MCF 10A (cell line): ENCODE measurements at places on chromosomes 7 and 10. TPM values are rescaled to one million over a fixed set of nuclear protein-coding genes. Genes with fewer than 3 reads are reported as not detected.

CUBN gene
- 1.2 and 1.3 TPM in 2 replicates for total RNA-seq

GPC2 gene
- total RNA-seq: 0.65 and 1.0 TPM in 2 replicates

CALCR gene
- not detected in 2 replicates for total RNA-seq

SDK1 gene
- total RNA-seq: 1.5 and 3.3 TPM in 2 replicates

DNA sequence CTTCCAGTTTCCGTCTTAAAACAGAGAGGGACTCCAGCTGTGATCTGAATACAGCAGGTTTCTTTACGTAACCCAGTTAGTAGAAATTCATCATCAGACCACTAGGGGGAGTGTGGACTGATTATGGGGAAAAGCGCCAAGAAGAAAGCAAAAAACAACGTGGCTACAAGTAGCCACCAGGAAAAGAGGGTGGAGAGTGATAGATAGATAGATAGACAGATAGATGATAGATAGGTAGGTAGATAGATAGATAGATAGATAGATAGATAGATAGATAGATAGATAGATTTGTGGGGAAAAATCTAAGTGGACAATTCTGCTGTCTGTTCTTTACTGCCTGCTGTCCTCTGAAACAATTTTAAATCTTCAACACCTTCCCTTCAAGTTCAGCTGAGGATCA lies 12.7 kb upstream of the AKR1B10 start:
- DNase-seq: peak; percentile 87

DNA sequence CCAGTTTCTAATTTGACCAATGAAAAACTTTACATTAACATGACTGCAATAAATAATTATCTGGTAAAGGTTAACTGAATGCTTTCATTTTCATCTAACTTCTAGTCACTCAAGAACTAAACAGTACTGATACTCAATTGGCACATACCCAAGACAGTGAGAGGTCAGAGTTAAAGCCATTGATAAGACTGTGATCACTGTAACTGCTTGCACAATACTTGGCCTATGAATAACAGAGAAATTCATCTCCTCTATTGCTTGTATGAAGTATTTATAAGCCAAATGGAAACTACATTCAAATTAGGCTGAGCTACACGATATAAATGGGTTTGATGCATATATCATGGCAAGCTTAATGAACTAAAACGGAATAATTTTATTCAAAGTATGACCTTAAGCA lies 43.0 kb downstream of the HERC4 start:
- DNase-seq: no peak

DNA sequence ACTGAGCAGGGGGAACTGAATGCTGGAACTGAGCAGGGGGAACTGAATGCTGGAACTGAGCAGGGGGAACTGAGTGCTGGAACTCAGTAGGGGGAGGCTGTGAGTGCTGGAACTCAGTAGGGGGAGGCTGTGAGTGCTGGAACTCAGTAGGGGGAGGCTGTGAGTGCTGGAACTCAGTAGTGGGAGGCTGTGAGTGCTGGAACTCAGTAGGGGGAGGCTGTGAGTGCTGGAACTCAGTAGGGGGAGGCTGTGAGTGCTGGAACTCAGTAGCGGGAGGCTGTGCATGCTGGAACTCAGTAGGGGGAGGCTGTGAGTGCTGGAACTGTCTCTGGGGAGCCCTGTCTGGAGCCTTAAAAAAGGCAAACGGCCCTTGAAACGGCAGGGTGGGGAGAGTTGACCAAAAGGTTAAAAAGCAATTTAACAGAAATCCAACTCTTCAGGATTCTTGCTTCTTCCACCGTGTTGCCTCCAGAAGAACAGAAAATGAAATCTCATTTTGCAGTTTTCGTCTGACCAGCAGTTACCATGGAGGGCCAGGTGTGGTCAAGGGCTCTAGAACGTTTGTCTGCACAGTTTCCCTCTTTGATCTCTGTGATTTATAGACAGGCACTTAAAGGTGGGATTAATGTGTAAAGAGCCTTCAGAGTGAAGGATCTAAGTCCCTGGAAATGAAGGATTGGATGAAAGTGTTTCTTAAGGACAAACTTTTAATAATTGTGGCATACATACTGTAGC lies 19.1 kb downstream of the DOCK1 start:
- DNase-seq: no peak

- no peak for DNase-seq
These were observed 1.1 kb downstream of the TMEM196 start for GRCh38 chr7:19772306-19772705.

DNA sequence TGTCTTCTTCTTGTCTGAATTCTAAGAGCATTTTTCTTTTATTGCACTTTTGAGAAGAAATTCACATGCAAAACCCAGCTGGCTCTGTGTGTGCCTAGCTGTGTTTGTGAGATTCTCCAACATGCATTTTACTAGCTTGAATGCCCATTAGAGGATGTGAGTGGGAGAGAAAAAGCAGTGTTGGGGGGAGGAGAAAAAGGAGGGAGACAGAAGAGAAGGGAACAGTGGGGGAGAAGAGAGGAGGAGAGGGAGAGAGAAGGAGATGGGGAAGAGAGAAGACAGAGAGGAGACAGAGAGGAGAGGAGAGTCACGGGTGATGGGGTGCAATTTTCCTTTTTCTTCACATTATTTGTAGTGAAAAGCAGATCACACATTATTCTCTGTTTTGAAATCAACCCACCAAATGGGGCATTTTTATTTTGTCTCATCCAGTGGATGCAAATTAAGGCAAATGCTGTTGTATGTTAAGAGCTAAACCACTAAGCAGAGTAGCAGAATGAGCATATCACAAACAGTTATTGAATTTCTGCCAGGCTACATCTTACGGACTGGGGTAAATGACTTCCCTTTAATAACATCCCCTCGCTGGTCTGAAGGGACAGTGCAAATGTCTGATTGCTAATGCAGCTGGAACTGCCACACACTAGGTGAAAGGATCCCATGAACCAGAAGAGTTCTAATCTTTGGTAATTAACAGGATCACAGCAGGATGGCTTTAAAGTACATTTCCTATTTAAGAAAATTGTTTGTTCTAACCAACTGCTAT lies 849 bp downstream of the LRRN3 start:
- no peak for DNase-seq

- DNase-seq: peak; percentile 92
These were observed 3.1 kb downstream of the ADIRF start for GRCh38 chr10:86971232-86971991.

DNA sequence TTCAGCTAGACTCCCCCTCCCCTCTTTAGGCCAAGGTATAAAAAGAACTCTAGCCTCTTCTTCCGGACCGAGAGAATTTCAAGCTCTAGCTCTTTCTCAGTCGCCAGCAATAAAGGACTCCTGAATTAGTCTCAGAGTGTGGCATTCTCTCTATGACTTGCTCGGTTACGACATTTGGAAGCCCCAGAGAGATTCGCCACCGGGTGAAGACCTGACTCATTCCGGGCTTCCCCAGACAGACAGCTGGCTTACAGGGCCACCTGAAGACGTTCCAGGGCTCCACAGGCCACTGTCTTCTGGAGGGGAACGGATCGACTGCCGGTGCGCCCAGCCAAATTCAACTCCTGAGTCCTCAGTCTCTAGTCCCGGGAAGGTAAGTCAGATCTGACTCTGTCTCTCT lies at the start of gene AKR1B15:
TSS of gene AKR1B15 (plus strand) at position 234 of the 400 bp plus-strand sequence. CDS start 15,510 bp downstream, outside the sequence.
- peak; percentile 86 for DNase-seq

- DNase-seq: no peak
These were observed 23.7 kb downstream of the BTBD16 start for GRCh38 chr10:122294511-122295450.

DNA sequence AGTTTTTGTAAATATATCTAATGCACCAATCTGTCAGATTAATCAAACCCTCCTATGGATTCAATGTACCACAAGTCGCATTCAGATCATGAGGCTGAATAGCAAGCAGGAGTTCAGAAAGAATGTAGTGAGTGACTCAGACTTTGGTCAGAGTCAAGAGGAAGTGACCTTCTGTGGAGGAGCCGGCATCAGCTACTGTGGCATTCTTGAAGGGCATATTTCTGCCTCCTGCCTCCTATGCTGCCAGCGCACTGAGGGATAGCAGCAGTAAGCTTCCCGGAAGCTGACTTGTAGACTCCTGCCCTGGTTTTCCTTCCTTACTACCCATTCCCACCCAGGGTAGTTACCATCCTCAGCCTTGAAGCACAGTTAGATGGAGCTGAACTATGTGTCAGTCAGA lies 867.5 kb downstream of the NRG3 start:
- DNase-seq: peak; percentile 69

DNA sequence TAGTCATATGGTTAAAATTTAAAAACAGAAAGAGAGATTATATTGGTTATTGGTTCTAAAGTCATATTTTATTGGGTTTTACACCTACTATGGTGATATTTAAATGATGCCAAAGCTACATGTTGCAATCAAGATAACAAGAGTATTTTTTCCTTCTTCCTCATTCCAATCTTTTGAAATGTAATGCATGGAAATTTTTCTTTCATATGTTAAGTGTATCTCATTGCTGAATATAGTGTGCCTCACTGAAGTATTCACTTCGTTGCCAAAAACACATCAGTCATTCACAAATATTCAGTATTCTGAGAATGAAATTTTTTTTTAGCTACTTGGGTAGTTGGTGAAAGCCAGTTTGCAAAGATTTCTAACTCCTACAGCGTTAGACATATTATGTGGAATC lies 19.5 kb downstream of the HDAC9 start:
- no peak for DNase-seq

- DNase-seq: no peak
These were observed 64.7 kb upstream of the LRGUK start for GRCh38 chr7:134062460-134062859.

DNA sequence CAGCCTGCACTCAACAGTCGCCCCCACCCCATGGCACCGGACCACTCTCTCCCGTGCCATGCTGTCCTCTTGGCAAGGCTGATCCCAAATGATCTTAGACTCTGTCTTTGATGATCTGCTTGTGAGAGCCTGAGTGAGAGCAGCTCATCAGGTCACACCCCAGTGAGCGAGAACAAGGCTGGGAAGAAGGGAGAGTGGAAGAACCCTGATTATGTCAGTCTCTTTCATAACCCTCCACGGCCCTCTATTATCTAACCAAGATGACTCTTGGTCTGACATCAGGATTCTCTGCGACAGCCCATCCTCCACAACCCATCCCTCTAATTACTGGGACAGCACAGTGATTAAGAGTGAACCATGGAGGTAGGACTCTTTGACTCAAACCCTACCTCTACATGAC lies 53.1 kb upstream of the C7orf33 start:
- DNase-seq: no peak

DNA sequence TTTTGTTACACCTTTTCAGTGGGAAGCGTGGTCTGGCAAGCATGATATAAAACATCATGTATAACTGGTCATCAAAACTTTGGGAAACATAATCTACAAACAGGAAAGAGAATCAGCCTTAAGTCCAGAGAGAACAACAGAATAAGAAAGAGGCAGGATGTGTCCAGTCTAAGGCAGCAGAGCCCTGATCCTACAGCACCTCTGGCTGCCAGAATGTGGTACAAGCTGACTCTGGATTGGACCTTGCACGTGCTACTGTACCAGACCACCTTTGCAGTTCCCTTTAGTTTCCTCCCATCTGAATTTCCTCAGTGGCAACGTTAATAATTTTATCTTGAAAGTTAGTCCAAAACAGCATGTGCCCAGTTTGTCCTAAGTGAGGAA lies 824.6 kb upstream of the IGFBP3 start:
- no peak for DNase-seq

GRCh38 chr10:58048936-58049335 lies 218.8 kb downstream of the IPMK start:
- DNase-seq: no peak

- DNase-seq: peak; percentile 88
These were observed at the start of gene UNC5B for GRCh38 chr10:71212318-71213126. TSS of gene UNC5B (plus strand) at chr10:71212570. CDS start at chr10:71212986, 416 bp downstream.

- no peak for DNase-seq
These were observed 452 bp upstream of the TMEM140 start for GRCh38 chr7:135147341-135147898.

DNA sequence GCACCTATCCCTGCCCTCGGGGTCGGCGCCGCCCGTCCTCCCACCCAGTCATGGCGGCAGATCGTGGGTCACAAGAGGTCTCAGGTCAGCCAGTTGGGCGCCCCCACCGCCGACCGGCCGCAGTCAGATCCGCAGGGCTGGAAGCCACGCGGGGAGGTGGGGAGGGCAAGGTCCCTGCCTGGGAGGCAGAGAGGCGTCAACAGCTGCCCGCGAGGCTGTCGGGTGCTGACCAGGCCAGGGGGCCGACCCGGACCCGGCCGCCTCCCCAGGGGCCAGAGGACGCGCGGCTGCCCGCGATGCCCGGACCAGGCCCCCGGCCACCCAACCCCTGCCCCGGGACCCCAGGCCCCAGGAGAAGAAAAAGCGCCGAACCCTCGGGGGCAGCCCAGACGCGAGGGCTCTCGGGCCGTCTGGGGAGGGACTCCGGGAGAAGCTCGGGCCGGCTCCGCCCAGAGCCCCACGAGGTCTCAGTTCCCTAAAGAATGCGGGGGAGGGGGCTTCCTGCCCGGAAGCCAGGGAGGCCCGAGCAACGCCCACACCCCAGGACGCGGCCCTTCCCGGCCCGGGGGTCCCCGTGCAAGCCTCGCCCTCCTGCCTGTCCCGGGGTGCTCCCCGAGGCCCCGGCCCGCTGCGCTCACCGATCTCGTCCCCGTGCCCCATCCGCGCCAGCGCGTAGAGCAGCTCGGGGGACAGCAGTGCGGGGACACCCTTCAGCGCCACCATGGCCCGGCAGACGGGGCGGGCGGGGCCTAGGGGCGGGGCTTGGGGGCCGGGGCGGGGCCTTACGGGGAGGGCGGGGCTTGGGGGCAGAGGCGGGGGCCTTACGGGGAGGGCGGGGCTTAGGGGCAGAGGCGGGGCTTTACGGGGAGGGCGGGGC lies at the start of gene FUOM:
TSS of gene FUOM (minus strand) at position 735 of the 877 bp plus-strand sequence. CDS start at position 723, 12 bp downstream.
- DNase-seq: peak; percentile 56

DNA sequence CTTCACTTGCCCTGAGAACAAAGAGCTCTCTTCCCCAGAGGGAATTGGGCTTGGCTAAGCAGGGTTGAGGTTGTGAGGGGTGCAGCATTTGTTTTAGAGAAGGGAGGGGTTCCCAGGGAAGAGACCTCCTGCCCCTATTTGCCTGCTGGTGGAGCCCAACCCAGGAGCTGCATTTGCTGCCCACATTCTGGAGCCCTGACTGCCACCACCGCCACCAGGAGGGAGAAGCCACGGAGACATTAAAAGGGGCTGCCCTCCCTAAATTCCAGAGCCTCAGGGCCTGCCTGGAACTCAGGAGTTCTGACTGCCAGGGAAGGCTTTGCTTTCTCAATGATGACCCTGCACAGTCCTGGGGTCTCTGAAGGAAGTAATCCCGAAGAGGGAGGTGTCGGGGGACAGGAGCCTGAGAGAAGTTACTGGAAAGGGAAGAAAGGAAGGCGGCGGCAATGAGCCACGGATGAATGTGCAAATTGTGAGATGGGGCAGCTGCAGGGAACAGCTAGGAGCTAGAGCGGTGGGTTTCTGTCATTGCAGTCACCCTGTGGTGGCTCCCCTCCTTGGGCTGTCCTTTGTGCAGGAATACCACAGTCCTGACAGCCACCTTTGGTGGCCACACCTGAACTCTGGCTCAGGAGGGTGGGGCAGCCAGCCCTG lies 51.3 kb downstream of the NEURL1 start:
- no peak for DNase-seq
